ENCODE measurements at places on chromosomes 5 and 9.

- no peak for DNase-seq
Measured at GRCh38 chr9:8262625-8263622, 463.3 kb upstream of the DMAC1 start.

GRCh38 chr5:149546974-149547373 lies 4.3 kb downstream of the CSNK1A1 start:
- no peak for DNase-seq

DNA sequence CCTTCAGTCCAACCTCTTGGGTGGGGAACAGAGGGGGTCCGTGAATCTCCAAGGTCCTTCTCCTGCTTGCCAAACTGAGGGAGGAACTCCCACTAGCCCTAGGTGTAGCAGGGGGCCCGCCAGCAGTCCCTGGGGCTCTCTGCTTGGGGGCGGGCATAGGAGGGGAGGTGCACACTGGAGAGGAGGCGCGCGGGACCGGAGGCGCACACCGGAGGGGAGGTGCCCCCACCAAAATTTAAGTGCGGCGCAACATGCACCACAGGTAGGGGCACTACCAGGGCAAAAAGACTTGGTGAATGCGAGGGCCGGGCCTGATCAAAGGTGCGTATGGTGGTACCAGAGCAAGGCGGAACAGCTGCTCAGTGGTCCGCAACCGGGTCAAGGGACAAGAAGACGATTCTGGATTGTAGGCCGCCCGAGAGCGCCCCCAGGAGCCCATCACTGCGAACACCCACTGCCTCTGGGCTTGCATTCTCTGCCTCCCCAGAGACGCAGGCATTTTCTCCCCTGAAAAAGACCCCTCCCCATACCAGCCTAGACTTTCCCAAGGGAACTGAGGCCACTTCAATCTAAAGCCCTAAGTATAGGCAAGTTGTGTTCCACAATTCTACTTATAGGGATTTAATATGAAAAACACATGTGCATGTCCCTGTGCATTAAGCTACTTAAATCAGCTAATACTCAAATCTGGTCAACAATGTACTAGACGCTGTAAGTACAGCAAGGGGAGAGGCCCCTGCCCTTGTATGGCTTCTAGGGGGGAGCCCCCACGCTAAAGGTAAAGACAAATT lies 50.6 kb downstream of the TGFBI start:
- DNase-seq, result no peak

DNA sequence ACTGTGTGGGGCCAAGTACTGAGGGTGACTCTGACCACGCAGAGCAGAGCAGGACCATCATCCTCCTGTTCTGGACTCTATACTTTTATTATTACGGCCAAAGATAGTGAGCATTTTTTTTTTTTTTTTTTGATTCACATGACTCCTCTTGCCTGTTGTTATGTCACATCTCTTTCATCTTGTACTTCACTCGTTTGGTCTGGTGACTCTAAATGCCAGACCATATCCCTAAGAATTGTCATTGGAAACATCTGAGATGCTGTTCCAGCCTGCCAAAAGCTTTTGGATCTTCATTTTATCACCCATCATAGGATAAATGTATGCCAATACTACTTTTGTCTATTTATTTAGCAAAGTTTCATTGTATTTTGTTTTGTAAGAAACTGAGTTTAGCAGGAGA lies 168.2 kb upstream of the RAI14 start:
- no peak for DNase-seq

DNA sequence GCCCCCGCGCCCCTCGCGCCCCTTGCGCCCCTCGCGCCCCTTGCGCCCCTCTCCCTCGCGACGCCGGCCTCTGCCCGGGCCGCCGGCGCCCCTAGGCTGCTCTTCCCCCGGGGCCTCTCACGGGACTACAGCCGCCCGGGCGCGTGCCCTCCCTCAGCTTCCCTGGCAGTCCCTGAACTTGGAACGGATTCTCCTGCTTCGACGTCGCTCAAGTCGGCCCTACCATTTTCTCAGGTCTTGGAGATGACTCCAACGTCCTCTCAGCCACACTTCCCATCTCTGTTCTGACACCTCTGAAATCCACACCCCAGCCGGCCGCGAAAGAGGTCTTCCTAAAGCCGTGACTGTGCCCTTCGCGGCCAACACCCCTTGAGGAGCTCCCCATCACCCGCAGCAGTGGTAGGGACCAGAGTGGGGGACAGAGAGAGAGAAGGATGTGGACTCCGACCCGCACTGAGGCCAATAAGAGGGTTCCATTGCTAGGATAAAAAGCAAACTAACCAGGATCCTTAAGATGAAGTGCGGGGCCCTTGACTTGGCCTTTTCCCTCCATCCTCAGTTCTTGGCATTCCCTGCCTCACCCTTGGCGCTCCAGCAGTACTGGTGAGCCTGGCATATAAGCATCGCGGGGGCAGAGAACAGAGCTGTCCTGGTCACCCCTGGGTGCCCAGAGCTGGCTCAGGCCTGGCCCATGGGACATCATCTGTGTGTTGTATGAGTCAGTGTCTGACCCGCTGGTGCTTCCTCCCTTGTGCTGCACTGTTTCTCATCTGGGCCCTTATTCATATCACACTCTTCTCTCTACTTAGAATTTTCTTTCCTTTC lies 38.6 kb upstream of the GARNL3 start:
- peak; percentile 29 for DNase-seq

DNA sequence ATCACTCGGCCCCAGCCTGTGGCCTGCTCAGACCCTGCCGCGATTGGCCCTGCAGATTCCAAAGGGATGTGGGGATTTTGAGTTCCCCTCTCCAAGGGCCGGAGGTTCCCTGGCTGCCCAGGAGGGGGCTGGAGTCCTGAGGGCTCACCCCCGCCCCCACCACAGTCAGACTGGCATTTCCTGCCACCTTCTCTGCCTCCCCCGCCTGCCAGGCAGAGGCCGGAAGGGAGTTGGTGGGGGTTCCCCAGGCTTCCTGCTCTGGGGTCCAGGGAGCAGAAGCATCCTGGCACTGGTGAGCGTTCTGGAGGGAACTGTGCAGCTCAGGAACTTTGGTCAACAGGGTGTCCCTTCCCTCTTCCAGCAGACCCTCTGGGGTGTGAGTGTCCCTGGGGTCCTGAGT lies 70.6 kb downstream of the RXRA start:
- DNase-seq, result no peak

DNA sequence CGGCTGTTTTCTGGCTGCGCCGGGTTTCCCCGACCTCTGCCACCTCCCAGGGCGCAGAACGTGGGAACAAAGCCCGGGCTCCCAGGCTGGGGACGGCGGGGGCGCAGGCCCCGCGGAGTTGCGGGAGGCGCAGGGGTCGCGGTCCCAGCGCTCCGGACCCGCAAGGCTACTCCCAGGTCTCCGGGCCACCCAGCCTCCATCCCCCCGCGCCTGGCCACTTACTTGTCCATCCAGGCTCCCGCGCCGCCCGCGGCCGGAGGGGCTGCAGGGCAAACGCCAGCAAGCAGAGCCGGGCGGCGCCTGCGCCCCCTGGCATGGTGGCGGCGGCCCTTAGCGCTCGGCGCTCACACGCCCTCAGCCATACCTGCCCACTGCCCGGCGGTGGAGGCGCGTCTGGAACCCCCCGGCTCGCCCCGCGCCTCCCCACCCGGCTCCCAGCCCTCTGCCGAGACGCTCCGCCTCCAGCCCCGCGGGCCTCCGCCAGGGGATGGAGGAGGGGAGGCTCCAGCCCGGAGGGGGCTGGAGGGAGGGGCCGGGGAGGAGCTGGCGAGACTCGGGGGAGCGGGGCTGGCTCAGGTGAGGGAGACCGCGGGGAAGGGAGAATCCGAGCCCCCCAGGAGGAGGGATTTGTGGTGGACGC lies at the start of gene ADAM19:
TSS of gene ADAM19 (minus strand) at position 395 of the 640 bp plus-strand sequence. CDS start at position 316, 79 bp downstream.
- DNase-seq, result peak; percentile 85

GRCh38 chr5:108769352-108769751 lies 21.7 kb downstream of the FER start:
- no peak for DNase-seq

DNA sequence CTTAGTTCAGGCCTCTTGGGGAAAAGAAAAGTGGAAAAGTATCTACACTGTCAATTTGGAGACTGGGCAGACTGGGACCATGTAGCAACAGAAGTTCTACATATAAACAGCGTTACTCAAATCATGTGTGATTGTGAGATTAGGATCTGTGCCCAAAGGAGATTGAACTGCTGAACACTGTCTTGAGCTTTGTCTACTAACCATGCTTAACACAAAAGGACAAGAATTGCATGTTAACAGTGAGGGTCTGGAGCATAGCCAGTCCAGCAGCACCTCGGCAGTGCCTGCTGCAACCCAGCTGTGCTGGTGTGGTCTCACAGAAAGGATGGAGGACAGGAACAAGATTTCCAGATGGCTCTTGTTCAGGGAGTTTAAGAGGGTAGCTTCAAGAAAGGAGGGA lies 5.7 kb downstream of the PAM start:
- DNase-seq, result peak; percentile 30

- DNase-seq, result no peak
Measured at GRCh38 chr5:22245770-22246169, 607.4 kb downstream of the CDH12 start.

GRCh38 chr9:130692321-130692720 lies 1.3 kb upstream of the EXOSC2 start:
- DNase-seq, result no peak

DNA sequence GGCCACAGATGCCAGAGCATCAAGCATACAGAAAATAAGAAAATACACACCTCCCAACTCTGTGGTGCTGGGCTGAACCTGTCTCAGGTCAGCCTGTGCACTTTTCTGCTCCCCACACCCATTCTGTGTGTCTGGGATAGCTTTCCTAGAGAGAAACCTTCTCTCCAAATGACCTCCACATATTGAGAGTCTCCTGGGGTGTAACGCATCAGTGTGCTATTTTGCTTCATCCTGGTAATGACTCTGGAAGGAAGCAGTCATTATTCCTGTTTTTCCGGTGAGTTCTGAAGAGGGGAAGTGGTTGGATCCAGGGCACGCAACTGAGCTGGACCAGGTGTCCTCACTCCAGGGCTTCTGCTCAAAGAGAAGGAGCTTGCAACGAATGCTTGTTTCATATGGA lies 73.2 kb upstream of the SH3PXD2B start:
- no peak for DNase-seq

DNA sequence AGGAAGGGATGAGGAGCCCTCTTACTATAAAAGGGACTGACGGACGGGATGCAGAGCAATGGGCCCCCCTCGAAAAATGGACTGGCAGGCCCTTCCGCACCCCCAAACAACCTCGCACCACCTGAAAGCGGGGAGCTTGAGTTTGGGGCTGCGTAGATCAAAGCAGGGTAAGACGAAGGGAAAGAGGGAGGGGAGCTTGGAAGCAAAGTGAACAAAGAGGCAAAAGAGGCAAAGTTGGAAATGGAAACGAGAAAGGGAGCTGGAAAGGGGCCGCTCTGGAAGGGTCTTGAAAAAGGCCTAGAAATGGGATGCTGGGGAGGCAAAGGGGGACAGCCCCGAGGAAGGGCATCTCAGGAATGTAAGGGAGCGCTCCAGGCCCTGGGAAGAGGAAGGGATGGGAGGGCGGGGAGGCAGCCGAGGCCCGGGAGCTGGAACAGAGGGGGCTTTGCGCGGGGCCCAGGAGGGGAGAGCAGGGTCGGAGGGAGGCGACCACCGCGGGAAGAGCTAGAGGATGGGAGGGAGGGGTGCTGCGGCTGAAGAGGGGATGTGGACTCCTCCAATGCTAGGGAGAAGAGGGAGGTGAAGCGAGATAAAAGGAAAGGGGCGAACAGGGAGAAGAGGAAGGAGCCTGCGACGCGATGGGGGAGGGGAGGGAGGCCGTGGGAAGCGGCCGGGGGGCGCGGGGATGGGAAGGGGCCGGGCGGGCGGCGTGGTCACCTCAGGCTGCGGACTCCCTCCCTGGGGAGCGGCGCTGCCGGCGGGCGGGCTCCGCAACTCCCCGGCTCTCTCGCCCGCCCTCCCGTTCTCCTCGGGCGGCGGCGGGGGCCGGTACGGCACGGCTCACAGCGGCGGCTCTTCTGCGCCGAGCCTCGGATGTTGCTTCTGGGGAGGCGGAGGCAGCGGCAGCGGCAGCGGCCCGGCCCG lies 577 bp downstream of the RNF145 start:
- DNase-seq, result peak; percentile 52

- no peak for DNase-seq
Measured at GRCh38 chr5:96054311-96055030, 92.8 kb upstream of the ELL2 start.

DNA sequence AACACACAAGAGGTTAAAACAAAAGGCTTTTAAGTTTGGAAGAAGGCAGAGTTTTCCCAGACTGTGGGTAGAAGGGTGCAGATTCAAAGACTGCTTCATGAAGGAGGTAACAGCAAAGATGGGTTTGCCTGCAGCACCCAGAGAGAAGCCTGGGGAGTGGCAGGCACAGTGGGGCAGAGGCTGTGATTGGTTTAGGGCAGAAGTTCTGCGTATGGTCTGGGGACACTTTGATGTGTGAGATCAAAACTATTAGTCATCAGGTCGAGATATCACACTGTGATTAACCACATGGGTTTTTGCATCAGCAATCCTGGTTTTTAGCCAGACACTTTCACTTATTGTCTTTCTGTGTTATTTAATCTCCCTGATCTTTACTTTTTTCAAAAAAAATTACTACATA lies 188.8 kb upstream of the GLRA1 start:
- no peak for DNase-seq

DNA sequence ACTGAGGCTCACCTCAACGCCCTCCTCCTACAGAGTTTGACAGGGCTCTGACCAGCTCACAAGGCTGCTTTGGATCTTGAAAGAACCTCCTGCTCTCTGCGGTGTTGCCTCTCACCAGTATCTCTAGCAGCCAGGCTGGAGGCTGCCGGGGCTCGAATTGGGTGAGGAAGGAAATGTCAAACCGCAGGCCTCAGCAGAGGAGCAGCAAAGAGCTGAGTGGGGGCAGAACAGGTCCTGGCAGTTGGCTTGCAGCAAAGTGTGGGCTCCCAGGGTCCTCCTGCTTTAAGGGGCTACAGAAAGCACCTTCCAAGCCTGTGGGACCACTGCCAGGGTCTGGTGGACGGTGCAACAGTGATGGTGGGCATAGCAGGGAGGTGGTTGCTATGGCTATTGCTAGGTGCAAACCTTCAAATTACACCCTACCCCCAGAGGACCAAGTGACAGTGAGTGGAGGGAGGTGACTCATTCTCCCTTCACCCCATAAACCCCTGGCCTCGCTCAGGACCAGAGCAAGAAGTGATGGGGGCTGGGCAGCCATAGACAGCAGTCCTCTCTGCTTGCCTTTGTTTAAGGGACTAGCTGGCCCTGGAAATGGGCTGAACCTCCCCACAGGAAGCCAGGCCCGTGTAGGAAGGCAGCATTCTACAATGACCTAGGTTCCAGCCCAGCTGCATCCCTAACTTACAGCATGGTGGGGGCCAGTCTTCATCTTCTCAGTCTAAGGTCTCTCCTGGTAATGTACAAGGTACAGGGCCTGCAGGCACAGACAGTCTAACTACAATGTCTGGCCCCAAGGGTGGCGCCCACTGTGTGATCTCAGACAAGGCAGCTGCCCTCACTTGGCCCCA lies 18.7 kb downstream of the LCP2 start:
- no peak for DNase-seq

- no peak for DNase-seq
Measured at GRCh38 chr9:74920944-74921626, 31.6 kb downstream of the C9orf40 start.

- DNase-seq, result no peak
Measured at GRCh38 chr9:96554801-96555566, 64.7 kb downstream of the CDC14B start.

- DNase-seq, result no peak
Measured at GRCh38 chr9:20771729-20772128, 87.7 kb downstream of the FOCAD start.

GRCh38 chr5:92147266-92147665 lies 764.1 kb upstream of the ARRDC3 start:
- DNase-seq, result no peak

Measured in AG08396 (cell line).